Activated CD4-positive, alpha-beta T cell treated with anti-CD3 and anti-CD28 coated beads for 36 hours (primary cell): ENCODE measurements at places on chromosomes 3 and 15.

DNA sequence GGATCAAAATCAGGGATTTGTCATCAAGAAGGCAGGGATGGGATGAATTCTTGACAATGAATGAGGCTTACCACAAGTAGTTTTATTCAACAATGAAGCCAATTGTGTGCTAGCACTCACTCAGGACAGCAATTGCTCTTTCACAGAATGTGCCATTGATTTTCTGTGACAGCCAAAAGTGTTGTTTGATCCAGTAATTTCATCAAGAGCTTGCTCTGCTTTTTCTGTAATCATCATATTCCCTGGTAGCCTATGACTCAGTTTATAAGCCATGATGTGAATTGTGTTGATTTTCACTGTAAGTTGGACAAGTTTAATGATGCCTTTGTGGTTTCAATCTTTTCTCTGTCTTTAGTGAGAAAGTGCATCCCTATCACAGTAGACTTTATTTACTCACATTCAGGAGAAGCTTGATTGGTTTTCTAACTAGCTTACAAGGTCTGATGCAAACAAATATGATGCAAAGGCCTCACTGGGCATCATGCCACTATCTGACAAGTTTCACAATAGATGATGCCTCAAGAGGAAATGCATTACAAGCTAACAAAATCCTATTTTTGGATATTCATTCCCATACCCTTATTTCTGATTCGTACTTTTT lies 13.6 kb upstream of the CSRNP1 start:
- DNase-seq: no peak

DNA sequence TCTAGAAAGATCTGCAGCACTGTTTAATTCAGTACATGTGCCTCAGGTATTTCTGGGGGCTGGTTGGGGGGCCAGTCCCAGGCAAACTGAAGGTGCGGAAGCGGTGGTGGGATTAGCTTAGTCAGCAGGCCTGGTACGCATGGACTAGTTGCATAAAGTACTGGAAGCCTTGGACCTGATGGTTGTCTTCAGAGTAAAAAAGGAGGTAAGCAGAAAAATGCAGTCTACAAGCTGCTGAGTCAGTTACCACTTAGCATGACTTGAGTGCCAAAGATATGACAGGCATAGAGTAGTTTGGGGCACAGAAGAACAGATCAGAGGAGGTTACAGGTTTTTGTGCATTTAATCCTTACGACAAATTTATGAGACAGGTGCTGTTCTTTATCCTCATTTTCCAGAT lies 19.9 kb upstream of the GOLGA8J start:
- DNase-seq: no peak

DNA sequence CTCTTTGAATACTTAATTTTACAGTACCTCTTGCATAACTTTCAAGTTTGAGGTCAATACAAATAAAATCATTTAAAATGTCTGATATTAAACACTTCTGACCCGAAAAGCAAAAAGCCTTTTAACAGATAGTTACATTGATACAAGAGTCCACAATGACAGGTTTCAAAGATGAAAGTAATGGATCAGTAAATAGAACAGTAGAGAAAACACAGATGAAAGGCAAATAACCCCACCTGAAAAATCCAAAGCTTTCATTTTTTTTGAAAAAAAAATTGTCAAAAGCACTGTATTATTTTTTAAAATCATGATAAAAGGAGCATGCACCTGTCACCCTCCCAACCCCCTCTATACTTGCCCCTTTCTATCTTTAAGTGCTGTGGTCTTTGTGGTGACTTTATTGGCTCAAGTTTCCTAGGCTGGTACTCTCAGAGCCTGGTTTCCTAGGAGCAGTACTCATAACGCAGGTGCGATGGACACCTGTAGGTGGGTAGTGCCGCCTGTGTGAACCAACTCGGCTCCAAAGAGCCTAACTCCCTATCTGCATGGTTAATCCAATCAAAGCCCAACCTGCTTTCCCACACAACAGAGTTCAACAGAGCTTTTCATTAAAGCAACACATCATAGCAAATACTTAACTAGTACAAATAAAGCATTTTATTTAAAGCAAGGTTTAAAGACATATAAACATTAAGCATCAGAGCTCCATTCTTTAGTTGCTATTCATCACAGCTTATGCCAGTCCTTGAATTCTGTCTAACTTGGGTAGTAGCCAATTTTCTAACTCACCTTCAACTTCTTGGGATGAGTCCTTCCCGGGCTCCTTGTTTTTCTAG lies 32.2 kb downstream of the LIPC start:
- DNase-seq: no peak

DNA sequence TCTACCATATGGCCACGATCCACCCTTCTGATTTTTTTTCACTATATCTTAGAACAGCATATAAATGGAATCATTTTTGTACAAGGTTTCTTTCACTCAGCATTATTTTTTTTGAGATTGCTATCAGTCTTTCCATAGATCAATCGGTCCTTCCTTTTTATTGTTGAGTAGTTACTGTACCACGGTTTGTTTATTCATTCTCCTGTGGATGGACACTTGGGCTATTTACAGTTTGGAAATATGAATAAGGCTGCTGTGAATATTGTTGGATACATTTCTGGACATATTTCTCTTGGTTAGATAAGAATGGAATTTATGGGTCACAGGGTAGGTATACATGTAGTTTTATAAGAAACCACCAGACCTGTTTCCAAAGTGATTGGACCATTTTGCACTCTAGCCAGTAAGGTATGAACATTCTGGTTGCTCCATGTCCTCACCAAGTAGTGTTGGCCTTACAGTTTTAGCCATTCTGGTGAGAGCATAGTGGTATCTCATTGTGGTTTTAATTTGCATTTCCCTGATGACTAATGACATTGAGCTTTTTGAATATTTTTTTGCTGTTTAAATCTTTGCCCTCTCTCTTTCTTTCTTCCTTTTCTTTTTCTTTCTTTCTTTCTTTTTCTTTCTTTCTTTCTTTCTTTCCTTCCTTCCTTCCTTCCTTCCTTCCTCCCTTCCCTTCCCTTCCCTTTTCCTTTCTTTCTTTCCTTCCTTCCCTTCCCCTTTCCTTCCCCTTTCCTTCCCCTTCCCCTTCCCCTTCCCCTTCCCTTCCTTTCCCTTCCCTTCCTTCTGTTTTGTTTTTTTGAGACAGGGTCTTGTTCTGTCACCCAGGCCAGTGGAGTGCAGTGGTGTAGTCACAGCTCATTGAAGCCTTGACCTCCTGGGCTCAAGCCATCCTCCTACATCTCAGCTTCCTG lies 49.2 kb downstream of the LRRK1 start:
- DNase-seq: no peak

DNA sequence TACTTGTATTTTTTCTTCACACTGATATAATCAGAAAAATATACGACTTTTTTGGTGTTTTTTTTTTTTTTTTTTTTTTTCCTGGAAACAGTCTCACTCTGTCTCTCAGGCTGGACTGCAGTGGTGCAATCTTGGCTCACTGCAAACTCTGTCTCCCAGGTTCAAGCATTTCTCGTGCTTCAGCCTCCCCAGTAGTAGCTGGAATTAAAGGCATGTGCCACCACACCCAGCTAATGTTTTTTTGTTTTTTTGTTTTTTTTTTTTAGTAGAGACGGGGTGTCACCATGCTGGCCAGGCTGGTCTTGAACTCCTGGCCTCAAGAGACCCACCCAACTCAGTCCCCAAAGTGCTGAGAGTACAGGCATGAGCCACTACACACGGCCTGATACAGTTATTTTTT lies 20.8 kb upstream of the DNAAF4 start:
- DNase-seq: no peak

- no peak for DNase-seq
These were observed 18.9 kb downstream of the SCN5A start for GRCh38 chr3:38630606-38631005.

- peak; percentile 64 for DNase-seq
These were observed at the start of gene GRAMD2A for GRCh38 chr15:72197460-72198355. Gene GRAMD2A (minus strand): TSS chr15:72197787.

- DNase-seq: no peak
These were observed 4.8 kb downstream of the PLCB2 start for GRCh38 chr15:40302981-40303380.

DNA sequence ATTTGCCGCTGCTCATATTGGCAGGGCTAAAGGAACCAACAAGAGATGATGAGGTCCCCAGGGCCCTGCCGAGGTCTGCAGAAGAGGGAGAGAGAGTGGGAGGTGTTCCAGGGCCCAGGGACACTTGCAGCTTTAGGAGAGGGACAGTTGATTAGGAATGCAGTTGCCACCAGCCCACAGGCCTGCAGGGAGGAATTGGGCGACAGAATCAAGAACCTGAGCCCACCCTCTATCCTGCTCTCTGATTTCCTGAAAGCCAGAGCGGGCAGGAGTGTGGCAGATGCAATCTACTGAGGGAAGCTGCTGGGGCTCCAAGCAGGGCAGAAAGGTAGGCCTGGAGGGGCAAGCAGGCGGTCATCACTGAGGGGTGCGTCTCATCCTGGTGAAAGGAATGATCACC lies 12.1 kb upstream of the PRR23E start:
- no peak for DNase-seq

DNA sequence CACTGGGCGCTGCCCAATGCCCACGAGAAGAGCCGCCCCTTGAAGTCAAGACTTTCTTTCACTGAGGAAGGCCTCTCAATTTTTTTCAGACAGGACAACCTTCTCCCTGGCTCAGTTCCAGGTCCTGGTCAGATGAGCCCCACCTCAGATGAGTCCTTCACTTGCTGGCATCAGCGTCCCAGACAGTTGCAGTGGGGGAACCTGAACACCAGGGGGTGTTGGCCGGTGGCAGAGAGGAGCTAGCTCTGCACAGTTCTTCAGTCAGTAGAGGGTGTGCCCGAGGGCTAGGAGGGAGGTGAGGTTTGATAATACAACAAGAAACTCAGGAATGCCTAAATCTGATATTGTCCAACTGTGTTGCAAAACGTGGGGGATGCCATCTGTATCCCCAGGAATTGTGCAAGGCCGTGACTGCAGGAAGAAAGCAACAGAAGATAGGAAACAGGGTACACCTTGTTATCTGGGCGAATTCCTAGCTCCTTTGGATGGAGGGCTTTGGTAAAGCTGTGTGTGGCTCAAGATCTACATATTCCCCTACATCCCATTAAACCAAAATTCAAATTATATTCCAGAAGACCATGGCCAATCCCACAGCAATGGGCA lies 34.3 kb downstream of the CCR3 start:
- DNase-seq: peak; percentile 86

DNA sequence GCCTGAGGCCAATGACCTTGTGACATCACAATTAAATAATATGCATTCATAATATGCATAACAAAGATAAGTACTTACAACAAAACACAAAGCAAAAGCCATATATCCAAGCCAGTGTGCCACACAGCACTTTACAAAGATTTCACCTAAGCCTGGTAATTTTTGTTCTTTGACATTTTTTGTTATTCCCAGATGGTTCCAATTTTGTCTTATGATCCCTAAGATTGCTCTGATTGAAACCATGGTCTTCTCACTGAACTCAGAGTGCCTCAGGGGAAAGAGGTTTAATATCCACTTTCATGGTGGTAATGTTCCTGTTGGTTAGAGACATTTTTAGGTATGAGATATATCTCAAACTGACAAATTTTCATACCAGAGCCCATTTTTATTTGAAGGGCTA lies 29.1 kb downstream of the RETNLB start:
- DNase-seq: no peak

GRCh38 chr3:106423321-106424225 lies 554.8 kb upstream of the CBLB start:
- peak; percentile 59 for DNase-seq

- no peak for DNase-seq
These were observed 42.8 kb downstream of the ABTB1 start for GRCh38 chr3:127715532-127715931.

GRCh38 chr15:96046620-96047240 lies 283.8 kb upstream of the NR2F2 start:
- DNase-seq: no peak

GRCh38 chr3:104437131-104437750 lies 929.5 kb upstream of the ALCAM start:
- no peak for DNase-seq

- DNase-seq: peak; percentile 63
These were observed 580.4 kb upstream of the TBL1XR1 start for GRCh38 chr3:177777699-177778098.

DNA sequence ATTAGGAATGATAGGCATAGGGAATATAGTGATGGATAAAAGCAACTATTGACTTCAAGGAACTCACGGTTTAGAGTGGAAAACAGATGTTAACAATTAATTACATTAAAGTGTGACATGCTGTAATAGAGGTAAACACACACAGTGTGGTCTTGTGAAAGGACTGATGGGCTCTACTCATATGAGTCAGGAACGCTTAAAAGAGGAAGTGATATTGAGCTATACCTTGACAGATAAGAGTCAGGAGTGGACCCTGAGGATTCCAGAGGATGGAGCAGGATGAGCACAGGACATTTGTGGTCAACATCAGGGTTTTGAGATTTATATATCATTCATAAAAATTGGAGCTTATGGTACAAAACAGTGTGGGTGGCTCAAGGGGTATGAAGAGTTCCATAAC lies 11.0 kb downstream of the EXOG start:
- DNase-seq: no peak

GRCh38 chr3:156689608-156690007 lies 15.2 kb downstream of the TIPARP start:
- no peak for DNase-seq

GRCh38 chr15:90994059-90994416 lies 297 bp downstream of the PRC1 start:
- DNase-seq: no peak

GRCh38 chr15:63226966-63227401 lies 37.6 kb downstream of the RAB8B start:
- no peak for DNase-seq

GRCh38 chr15:60917461-60918145 lies 311.5 kb downstream of the RORA start:
- no peak for DNase-seq

- no peak for DNase-seq
These were observed 1.6 kb upstream of the CALML4 start for GRCh38 chr15:68206711-68207151.

- DNase-seq: no peak
These were observed 22.2 kb downstream of the CCDC13 start for GRCh38 chr3:42750834-42751233.

DNA sequence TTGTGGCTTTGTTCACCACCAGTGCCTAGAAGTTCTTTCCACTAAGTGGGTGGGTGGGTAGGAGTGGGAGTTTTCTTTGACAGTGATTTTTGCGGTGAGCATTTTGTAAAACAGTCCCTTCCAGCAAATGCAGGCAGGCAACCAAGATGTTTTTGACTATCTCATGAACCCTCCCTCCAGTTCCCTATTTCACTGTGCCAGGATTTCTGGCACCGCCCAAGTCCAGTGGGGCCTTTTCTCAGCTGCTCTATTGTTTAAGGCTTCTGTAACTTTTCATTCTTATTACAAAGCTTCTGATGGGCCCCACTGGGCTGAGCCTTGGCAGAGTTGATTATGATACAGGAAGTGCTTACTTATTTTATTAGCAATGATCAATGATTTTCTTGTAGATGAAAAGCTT lies 236.0 kb downstream of the EDEM1 start:
- no peak for DNase-seq

GRCh38 chr15:88974392-88974791 lies 61.2 kb upstream of the MFGE8 start:
- no peak for DNase-seq

- no peak for DNase-seq
These were observed 17.8 kb upstream of the UTS2B start for GRCh38 chr3:191348098-191348497.
